ENCODE measurements at places on chromosomes 16 and 17.

DNA sequence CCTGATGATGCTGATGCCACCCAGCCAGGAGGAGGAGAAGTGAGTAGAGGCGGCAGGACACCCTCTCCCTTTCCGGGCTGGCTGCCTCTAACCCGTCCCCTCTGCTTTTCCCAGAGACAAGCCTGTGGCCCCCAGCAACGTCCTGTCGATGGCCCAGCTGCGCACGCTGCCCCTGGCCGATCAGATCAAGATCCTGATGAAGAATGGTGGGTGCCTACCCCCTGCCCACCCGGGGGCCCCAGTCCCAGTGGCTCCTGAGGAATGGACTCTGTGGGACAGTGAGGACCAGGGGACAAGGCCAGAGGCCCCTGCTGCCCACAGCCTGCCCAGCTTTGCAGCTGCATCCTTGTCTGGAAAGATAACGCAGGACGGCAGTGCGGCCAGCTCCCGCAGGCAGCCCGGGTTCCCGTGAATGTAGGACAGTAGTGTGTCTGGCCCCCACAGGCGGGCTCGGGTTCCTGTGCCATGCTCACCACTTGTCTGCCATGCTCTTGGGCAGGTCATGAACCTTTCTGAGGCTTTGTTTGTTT, 19.9 kb downstream of the POLR3E start:
- DNase-seq = peak; percentile 37

DNA sequence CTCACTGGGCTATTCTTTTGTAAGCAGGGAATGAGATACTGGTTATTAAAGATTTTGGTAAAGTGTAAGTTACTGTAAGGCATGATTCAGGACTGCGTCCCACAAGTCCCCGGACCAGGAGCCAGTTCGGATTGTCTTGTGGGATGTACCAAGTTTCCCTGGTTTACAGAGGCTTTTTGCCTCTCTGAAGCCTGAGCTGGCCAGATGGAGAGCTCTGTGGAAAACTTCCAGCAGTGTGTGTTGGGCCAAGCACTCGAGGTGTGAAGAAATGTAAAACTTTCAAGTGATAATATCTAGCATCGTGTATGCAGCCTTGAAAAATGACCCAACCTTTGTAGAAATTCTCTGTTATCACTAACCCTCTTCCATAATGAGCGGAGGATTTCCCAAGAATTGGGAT, 2.4 kb downstream of the EPN2 start:
- no peak for DNase-seq

DNA sequence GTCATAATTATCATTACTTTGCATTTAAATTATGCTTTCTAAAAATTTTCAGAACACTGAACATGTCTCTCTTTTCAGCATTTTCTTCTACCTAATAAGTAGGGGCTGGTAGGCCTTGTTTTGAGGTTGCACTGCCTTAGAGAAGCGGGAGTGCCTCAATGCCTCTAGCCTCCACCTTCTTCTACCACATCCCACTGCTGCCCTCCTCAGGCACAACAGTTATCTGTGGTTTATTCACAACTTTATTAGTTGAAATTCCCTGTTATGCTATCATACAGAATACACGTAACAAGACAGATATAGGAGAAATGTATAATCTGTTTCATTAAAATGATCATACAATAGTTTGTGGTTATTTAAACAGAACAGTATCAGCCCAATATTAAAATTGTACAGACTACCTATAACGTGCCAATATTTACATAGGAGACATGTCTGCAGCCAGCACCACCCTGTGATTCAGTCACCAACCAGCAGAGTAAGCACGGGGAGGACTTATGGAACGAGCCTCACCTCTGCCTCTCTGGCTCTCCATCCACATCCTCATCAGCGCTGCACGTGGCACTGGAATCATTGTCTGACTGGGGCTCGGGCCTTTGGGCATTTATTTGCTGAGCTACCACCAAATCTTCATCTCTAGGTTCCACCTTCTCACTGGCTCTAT, 101.2 kb downstream of the TTC19 start:
- DNase-seq = no peak

GRCh38 chr16:61324044-61324443, 712.2 kb downstream of the CDH8 start:
- no peak for DNase-seq

- DNase-seq = peak; percentile 54
Observed at GRCh38 chr16:55179852-55180585, 144.0 kb upstream of the IRX6 start.

DNA sequence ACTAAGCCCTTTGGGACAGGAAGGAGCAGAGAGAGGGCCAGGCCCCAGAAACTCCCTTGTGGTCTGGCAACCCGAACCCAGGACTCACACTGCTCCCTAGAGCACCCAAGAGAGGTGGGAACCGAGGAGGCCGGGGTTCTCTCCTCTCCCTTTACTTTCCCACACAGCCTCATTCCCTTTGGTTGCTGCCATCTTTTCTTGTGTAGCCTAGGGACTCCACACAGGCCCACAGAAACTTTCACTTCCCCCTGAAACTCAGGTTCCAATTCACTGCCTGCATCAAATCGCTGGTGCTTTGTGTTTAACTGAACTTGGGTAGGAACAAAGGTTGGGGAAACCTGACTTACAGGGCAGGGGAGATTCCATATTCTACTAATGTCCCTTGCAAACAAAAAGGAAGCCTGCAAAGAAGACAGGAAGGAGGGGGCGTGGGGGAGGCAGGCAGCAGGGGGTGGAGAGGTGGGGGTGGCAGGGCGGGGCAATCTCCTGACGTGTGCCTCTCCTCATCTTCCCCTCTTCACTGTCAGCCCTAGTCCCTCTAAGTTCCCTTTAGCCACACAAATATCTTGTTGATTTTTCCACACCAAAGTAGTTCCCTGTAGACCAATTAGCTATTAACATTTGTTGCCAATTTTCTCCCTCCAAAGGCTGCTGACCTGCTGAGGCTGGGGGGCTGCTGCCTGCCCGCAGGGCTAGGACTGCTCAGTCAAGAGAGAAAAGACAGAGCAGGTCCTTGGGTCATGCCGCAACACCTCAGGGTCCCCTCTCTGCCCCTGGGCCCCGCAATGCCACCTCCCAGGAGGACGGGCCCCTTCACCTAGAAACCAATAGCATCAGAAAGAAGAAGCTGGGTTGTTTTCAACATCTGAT, 8.0 kb downstream of the ST3GAL2 start:
- DNase-seq = no peak

DNA sequence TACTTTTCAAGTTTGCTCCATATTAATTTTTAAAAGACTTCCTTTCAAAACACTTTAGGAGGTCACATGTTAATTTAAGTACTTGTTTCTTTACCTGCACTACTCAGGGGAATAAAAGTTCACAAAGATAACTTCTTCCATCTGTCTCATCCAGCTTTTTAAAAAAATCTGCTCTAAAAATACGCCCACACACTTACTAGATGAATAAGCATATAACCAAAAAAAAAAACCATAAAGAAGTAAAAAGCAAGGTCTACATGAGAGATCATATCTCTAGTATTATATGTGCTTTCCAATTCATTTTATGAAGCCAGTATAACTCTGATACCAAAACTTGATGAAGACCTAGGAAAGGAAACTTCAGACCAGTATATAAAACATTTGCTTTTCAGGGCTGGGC, 17.2 kb downstream of the SKAP1 start:
- no peak for DNase-seq

GRCh38 chr16:12589676-12590075, 214.0 kb downstream of the CPPED1 start:
- no peak for DNase-seq

DNA sequence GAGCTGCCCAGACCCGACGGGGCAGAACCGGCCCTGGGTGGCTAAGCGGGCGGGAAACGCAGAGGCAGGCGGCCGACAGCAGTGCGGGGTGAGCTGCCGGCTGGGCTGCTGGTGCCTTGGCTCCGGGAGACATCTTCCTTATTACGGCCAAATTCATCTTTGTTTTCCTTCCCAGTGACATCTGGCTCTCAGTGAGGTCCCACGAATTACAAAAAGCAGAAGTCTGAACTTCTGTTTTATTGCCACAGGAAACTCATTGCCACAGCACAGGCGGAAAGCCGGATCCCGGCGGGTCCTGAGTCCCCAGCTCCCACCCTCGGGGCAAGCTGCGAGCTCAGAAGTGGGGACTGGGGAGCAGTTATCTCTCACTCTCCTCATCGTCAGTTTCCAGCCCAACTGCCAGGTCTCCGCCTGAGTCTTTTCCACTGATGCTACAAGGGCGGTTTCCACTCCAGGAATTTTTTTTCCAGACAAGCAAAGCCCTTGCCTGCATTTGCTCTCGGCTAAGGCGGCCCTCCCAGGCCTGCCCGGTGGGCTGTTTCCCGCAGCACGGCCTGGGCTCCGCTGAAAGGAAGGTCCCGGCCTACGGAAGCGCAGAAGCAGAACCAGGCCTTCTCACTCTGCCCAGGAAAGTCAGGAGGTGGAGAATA, 40.3 kb downstream of the CBFA2T3 start:
- no peak for DNase-seq

GRCh38 chr17:8506145-8506544, 70.5 kb downstream of the NDEL1 start:
- no peak for DNase-seq

DNA sequence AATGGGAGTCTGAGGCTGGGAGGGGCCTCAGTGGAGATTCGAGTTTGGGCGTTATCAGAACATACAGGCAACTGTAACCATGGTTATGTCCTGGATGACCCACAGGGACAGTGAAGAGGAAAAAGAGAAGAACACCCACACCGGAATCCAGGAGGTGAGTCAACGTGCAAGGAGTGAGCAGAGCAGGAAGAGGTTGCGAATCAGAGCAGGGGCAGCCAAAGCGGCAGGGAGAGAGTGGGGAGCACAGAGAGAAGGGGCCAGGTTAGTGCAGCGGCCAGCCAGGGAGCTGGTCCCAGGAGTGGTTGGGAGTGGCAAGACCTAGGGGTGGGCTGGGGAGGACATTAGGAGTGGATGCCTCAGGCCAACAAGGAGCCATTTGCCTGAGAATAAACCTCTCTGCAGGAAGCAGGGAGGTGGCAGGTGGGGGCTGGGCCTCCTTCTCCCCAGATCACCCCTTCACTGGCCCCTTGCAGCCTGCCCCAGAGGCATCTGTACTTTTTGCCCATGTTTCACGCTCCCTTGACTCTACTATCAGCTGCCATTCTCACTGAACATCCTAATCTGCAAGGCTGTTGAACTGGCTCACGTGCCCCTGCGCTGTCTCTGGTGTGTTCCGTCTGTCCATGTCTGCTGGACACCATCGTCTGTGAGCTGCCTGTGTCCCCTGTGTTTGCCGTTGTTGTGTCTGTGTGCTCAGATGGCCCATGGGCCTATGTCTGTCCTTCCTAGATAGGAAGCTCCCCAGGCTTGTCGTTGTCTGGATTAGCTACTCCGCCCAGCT, 5.1 kb downstream of the KRT13 start:
- DNase-seq = no peak

All from ecto neural progenitor cell (in vitro differentiated cells).